ENCODE measurements at places on chromosomes 4 and X.

- no peak for DNase-seq
Measured at GRCh38 chr4:20512985-20513384, 187.3 kb upstream of the PACRGL start.

- no peak for DNase-seq
Measured at GRCh38 chr4:162350331-162350730, 186.5 kb upstream of the FSTL5 start.

DNA sequence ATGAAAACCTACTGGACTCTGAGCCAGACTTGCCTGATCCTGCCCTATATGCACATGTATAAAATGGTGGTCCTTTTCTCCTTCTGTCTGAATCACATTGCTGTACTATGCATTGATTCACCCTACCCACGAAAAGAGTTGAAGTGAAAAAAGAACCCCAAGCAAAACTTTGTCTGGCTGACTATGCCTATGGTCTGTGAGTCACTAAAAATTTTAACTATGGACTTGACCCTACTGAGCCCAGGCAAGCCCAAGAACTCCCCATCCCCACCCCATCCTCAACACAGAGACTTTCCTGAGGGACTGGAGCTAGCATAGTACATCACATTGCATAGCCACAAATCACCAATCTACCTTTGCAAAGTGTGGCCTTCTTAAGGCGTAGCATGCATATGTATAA is 116.6 kb upstream of the TENM3 start:
- no peak for DNase-seq

DNA sequence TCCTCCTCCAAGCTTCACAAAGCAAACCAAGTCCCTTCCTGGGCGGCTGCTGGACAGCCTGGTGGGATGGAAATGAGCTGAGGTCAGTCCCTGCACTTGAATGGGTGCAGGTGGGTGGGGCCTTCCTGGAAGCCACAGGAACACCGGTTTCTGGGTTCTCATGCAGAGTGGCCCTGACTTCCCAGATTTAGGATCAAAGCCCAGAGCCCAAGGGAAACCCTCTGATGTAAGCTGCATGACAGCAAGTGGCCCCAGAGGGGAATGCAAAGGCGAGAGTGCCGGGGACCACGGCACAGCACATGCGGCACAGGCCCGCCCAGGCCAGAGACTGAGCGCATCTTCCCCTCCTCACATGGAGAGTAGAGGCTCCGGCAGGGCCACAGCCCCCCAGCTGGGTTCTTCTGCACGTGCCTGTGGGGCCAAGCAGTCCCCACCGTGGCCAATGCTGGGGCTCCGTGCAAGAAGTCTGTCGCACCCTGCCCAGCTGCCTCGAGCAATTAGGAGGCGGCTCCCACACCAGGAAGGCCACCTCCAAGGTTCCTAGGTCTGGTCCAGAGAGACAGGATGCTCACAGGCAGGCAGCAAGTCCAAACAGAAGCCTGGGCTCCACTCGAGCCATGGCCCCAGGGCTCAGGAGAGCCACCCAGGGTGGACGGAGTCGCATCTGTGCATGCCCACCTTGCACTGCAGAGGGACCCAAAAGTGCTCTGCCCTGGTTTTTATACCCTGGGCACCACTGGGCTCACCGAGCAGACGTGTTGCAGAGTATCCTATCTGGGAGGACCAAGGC is 83.0 kb downstream of the HTRA3 start:
- no peak for DNase-seq

GRCh38 chrX:19129694-19130093 is 7.4 kb upstream of the ADGRG2 start:
- no peak for DNase-seq

All from fibroblast of skin of left biceps (primary cell).